Activated CD8-positive, alpha-beta memory T cell treated with anti-CD3 and anti-CD28 coated beads for 48 hours (primary cell): ENCODE measurements at places on chromosomes 6 and 20.

- no peak for DNase-seq
Observed at GRCh38 chr6:144027932-144028587, 20.0 kb upstream of the PLAGL1 start.

DNA sequence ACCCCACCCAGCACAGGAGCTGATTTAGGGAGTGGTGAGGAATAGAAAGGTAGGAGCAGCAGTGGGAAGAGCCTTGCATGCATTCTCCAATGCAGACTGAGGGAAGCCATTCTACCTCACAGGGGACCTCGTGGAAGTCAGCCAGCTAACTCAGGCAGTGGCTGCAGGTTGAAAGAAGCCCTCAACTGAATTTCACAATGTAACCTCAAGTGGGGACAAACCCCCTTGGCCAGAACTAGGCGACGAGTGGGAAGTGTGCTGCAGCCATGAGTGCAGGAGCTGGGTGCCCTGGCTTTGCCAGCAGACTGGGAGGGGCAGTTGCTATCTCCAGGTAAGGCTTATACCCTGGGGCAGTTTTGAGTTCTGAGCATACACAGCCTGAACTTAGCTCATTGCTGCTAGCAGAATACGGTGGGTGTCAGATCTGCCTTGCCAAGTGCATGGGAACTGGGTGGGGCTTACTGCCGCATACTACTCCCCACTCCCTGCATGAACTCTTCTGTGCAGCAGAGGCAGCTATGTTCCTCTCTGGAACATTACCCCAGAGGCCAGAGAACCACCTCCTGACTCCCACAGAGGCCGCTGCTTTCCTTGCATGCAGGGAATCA lies 126.5 kb downstream of the CDK19 start:
- DNase-seq: no peak

DNA sequence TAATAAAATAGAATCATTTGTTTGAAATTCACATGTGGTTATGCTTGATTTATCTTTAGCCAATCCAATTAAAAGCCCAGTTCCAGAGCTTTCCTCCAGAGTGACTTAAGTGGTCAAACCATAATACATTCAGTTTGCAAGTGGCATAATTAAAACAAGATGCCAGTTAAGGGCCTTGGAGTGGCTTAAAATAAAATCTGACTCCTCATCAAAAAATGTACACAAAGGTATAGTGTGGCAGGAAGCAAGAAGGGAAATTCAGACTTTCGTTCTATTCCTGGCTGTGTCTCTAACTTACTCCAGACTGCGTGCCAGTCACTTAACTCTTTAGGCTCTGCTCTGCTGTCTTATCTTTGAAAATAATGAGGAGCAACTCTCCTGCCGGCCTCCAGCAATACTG lies 251.3 kb upstream of the PRND start:
- no peak for DNase-seq

- DNase-seq: no peak
Observed at GRCh38 chr6:130426066-130426721, 60.4 kb downstream of the TMEM200A start.

- no peak for DNase-seq
Observed at GRCh38 chr6:154341336-154341735, 15.3 kb downstream of the IPCEF1 start.
